ENCODE measurements at places on chromosomes 3 and 15.
A peak's percentile ranks its signal among the peaks of the same experiment; 100 is the strongest.

- DNase-seq = no peak
Measured at GRCh38 chr3:159884661-159885402, 103.8 kb upstream of the IL12A start.

GRCh38 chr15:101156509-101157159, 95.2 kb downstream of the CHSY1 start:
- no peak for DNase-seq

DNA sequence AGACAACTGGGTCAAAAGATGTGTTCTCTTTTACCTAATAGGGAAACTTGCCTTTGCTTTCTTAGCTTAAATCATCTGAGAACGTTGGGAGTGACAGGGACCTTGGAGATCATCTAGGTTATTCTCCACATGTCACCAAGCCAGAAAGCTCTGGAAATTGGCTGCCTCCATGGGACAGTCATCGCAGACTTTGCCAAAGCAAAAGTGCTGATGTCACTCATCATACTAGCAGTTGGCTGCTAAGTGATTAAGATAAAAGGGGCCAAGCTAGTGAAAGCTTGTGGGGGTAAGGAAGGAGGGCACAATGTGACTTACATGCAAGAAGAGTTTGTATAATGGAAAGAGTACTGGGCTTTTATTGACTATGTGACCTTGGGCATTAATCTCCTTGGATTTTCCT, 198.0 kb upstream of the PFN2 start:
- DNase-seq = no peak

- DNase-seq = no peak
Measured at GRCh38 chr3:32551496-32551895, 19.2 kb downstream of the DYNC1LI1 start.

- no peak for DNase-seq
Measured at GRCh38 chr3:58214484-58215316, 3.9 kb upstream of the DNASE1L3 start.

- DNase-seq = no peak
Measured at GRCh38 chr3:13465236-13465873, 14.8 kb upstream of the HDAC11 start.

GRCh38 chr15:92690395-92690794, 34.8 kb upstream of the FAM174B start:
- no peak for DNase-seq

GRCh38 chr15:29784413-29784812, 37.9 kb downstream of the TJP1 start:
- DNase-seq = no peak

DNA sequence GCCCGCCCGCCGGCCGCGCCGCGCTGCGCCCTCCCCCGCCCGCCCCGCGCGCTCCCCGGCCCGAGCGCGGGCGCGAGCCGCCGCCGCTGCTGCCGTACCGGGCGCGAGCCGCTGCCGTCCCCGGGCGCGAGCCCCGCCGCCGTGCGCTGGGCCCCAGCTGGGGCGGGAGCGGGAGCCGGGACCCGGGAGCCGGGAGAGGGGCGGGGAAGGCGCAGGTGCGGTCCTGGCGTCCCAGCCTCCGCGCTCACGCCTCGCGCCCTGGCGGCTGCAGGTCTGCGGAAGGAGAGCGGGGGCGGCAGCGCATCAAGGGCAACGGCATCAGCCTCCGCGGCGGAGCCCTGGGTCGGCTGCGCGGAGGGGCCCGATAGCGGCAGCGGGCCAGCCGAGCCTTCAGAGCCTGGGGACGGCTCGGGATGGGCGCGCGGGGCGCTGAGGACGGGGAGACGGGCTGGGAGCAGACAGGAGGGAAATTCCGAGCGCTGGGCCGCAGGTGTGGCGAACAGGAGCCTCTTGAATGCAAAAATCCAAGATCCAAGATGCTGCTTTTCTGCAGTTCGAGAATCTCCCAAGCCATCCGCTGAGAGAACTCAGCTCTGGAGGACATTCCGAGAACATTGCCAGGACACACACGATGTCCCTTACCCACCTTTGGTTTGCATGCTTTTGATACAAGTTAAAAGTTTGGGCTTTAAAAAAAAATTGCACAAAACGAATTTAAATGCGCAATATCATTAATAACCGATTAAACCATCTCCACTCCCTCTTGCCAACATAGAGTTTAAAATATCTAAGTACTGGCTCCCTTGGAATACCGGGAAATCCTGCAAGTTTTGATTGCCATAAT, 251.1 kb downstream of the TJP1 start:
- DNase-seq = no peak

GRCh38 chr15:50906954-50907600, 1.4 kb upstream of the AP4E1 start:
- peak; percentile 31 for DNase-seq

DNA sequence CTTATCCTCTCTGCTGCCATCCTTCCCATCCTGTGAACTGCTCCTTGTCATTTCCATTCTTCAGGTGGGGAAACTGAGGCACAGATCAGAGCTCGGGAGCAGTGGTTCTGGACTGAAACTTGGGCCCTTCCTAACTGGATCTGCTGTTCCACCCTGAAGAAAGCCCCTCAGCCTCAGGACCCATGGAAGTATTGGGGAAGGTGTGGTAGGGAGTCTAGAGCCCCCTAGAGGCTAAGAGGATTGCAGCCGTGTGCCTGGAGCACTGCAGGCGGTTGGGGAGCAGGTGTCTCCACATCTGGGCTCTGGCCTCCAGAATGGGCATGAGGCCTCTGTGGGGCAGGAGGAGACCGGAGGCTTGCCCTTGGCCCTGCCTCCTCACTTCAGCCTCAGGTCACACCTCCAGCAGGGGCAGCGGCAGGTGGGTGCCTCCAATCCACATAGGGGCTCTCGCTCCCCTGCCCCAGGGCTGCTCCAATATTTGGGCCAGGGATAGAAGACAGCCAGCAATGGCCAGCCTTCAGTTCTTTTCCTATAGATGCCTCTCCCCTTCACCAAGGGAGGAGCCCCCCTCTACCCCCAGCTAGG, 28.1 kb downstream of the DNAJB8 start:
- DNase-seq = no peak

DNA sequence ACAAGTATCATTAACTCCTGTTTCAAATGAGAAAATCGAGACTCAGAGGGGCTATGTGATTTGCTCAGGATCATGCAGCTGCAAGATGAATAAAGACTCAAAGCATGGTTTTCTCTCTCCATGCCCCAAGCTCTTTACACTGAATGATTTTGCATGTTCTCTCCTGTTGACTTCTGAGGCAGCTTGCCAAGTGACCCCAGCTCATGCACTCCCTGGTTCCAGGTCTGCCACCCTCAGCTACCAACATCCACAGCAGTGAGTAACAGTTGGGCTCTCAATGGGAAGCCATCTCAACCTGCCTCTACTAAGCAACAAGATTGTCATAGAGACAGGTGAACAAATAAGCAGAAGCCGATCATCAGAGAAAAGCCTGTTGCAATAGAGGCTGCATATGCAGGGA, 116.9 kb upstream of the GADL1 start:
- no peak for DNase-seq

DNA sequence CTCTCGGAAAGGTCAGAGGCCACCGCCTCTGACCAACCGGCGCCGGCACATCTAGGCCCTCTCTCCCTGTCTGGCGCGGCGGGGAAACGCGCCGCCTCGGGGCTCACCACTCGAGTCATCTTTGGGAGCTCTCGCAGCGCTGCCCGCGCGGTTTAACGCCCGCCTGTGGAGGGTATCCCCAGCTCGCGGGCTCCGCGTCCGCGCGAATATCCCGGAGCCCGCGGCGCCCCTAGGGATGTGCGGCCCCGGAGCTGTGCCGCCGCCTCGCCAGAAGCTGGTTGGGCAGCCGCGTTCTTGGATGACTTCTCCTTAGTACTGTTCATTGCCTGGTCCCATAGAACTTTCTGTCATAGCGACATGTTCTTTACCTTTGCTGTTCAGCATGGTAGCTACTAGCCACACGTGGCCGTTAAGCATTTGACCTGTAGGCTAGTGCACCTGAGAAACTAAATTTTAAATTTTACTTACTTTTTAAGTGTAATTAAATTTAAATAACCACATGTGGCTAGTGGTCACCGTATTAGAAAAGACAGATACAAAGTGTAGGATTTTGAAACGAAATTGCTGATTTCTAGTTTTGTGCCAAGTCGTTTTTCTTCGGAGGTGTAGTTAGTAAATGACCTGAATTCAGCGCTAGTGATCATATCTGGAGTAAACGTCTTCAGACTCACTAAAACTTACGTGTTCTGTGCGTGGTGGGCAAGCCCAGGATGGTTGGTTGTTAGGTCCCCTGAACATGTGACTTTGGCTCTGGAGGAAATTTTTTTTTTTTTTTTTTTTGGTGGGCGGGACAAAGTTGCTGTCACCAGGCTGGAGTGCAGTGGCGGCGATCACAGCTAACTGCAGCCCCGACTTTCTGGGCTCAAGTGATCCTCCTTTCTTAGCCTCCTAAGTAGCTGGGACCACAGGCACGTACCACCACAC, 835 bp downstream of the ARIH2 start:
- DNase-seq = peak; percentile 29

DNA sequence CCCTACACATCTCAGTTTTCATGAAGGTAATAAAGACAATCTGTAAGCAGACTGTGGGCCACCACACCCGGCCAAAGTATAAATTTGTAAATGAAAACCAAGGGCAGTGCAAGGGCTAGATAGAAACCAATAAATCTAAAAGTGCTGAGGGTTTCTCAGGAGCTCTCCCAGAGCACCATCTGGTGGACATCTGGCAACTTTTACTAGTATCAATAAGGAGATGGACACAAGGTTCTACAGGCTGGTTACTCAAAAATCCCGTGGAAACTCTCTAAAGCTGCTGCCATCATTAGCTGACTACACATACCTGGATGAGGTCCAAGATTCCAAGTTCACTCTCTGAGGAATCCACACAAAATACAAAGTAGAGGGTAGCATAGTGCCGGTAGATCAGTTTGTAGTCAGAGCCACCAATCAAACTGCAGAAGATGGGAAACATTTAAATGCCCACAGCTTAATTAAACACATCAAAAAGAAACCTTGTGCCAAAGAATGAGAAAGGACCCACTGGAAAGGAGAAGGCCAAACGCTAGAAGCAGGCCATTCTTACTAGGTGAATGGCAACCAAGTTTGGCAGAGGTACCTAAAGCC, 5.5 kb downstream of the AP3S2 start:
- DNase-seq = no peak

DNA sequence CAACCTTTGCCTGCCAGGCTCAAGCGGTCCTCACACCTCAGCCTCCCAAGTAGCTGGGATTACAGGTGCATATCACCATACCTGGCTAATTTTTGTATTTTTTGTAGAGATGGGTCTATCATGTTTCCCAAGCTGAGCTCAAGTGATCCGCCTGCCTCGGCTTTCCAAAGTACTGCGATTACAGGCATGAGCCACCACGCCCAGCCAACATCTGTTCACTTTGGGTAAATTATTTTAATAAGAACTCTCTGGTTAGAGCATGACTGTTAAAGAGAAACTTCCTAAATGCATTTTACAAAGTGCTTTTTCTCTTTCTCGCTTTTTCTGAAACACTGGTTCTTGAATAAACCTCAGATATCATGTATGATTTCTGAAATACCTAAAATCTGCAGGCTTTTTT, 172.5 kb downstream of the PTPRG start:
- no peak for DNase-seq

DNA sequence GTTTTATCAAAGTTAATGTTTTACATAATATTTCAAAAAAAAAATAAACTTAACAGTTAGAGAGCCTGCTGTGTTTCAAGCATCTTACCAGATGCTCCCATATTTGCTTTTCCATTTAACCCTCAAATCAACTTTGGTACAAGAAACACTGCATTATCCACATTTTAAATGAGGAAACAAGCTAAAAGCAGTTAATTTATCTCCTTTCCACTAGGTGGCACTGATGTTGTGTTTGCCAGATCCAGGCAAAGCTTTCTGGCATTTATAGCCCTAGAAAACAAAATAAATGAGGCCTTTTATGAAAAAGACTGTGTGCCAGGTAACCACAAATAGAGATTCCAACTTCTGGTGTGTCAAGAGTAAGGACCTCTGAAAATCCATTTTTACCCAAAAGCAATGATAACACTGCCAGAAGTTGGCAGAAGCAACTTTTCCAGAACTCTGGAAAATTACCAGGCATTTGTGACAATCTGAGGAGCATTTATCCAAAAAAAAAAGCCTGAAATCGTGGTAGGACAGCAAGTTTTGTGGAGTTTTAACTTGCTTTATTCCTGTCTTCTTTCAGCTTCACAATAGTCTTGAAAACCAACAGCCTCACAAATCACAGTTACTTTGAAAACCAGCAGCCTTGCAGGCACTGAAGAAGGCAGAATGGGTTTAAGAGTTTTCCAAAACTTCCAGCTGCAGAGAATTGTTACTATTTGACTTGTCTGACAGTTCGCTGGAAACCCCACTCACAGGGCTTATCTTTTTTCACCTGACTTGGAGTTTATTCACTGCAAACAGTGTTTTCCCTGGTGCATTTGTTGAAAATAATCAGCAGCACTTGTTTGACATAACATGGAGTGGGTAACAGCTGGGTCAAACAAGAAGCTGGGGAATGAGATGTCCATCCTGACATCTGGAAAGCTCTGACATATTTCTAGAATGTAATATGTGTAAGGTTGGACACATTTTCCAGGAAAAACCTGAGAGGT, 9.2 kb downstream of the FAM162A start:
- DNase-seq = no peak

GRCh38 chr3:56131974-56132590, 336.2 kb downstream of the ERC2 start:
- DNase-seq = no peak

- no peak for DNase-seq
Measured at GRCh38 chr3:149131589-149131988, 2.2 kb downstream of the HPS3 start.

- DNase-seq = no peak
Measured at GRCh38 chr3:52468336-52468735, 12.9 kb downstream of the NISCH start.

GRCh38 chr3:144109944-144110343, 138.3 kb downstream of the DIPK2A start:
- DNase-seq = no peak

DNA sequence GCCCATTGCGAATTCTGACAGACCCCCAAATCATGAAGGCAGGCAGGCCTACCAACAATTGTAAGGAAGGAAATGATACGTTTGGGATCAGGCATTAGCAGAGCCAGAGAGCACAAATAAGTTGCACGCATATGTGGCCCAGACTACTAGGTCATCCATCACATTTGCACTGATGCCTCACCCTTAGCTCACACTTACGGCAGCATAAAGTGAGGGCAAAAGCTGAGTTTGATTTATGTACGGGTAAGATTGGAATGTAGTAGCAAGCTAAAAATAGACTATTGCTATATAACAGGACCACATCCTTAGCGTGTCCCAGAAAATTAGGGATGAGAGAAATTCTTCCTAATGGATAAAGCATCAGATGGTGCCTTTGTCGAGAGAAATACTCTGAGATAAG, 58.6 kb downstream of the QTRT2 start:
- no peak for DNase-seq

DNA sequence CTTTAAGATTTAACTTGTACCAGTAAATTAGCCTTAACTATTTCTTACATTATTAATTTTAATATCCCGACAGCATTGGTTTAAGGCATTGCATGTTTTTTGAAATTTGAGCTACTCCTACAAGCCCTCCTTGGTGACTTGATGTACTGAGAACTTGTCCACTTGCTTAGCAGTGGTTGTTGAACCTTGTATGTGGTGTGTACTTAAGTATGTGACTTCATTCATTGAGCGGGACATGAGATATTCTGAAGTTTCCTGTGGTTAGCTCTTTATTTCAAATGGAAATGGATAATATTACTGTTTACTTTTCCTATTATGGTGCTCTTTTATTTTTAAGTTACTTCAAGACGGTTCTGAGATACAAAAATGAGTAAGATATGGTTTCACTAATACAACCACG, 3.6 kb upstream of the COL6A5 start:
- no peak for DNase-seq

Measured in stimulated activated CD8-positive, alpha-beta memory T cell treated with anti-CD3 and anti-CD28 coated beads, Interleukin-15, amount 100 ng/mL, for 24 hours (primary cell).